H54 (cell line): ENCODE measurements at places on chromosomes 7 and 10.

DNA sequence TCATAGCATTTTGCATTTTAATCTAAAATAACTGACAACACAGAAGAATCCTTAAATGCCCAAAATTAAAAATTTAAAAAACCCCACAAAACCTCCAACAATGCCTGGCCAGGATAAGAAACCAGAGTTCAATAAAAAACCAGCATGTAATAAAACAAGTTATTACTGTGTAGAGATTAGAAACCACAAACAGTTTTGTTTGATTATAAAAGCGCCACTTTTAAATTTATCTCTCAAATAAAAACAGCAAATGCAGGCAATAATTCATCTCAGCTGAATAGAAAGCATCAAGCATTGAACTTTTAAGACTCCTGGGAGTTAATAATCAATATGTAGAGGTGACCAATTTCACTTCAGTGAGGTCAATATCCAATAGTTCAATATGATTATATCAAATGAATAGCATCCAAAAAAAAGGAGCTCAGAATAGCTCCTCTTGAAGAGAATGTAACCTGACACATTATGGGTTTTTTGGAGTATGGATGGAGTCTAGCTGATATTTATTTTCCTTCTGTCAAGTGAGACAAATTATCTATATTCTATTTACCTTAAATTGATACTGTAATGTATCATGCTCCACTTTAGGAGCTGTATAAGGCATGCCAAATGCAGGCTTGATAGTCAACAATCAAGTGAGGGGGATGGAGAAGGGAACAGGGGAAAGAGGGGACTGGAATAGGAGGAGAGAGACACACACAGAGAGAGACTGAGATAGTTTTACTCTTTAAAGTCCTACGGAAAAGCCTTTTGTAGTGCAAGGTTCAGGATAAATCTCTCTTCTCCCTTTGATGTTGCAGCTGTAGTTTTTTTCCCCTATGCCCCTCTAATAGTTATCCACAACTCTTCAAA, 130.9 kb downstream of the RSU1 start:
- no peak for DNase-seq

DNA sequence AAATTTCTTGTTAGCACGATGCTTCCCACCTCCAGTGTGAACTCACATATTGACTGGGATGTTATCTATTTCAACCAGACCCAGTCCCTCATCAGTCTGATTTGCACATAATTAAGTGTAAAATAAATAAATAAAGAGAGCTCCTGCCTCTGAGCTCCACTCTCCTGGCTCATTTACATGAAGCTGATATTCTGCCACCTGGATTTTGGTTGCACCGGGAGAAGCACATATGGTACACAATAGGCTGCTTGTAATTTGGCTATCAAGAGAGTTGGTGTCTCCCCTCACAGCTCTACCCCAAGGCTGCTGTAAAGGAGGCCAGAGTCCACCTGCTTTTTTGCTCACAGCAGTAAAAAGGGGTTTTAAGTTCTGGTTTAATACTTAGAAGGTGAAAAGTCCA, 610.5 kb downstream of the KCNMA1 start:
- no peak for DNase-seq

GRCh38 chr7:131369354-131369753, 41.7 kb downstream of the MKLN1 start:
- DNase-seq: no peak

DNA sequence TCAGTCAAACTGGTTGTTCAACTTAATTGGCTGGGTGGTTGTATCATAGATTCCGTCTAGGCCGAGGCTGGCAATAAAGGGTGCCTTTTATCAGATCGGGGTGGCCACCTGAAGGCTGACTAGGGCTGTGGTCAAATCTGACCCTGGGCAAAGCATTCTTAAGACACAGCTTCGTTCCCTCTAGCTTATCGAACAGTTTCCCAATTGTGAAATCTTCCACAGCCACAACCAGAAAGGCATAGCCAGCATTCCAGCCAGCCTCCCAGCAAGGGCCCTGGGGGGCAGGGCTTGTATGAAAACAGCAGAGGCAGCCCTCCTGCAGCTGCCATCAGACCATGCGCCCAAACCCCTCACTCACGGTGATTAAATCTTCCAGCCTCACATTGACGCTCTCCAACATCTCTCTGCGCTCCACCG, 42.5 kb upstream of the TMEM213 start:
- no peak for DNase-seq

DNA sequence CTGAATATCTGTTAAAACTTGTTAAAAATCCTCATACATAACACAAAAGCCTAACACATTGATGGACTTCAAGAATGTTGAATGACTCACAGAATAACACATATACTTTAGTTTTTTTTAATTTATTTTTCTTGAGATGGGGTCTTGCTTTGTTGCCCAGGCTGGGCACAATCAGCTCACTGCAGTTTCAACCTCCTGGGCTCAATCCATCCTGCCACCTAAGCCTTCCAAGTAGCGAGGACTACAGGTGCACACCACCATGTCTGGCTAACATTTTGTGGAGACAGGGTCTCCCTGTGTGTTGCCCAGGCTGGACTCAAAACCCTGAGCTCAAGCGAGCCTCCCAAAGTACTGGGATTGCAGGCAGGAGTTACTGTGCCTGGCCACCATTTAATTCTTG, 28.1 kb downstream of the SUV39H2 start:
- no peak for DNase-seq

- no peak for DNase-seq
These were observed 147.0 kb downstream of the C1GALT1 start for GRCh38 chr7:7329326-7329725.

- DNase-seq: no peak
These were observed 221.5 kb upstream of the GHITM start for GRCh38 chr10:83917537-83918506.

GRCh38 chr7:151462306-151462779, 22.4 kb upstream of the CRYGN start:
- DNase-seq: no peak

- no peak for DNase-seq
These were observed 25.9 kb upstream of the YAE1 start for GRCh38 chr7:39540320-39540719.

GRCh38 chr7:6419310-6419773, 28.4 kb downstream of the DAGLB start:
- DNase-seq: no peak

GRCh38 chr10:110827410-110827809, 44.3 kb upstream of the PDCD4 start:
- no peak for DNase-seq

GRCh38 chr10:126185676-126186447, 202.4 kb downstream of the ADAM12 start:
- DNase-seq: no peak

- DNase-seq: no peak
These were observed 70.8 kb upstream of the ASAH2 start for GRCh38 chr10:50322077-50322476.

- no peak for DNase-seq
These were observed 69.3 kb downstream of the TNS3 start for GRCh38 chr7:47512481-47513176.

DNA sequence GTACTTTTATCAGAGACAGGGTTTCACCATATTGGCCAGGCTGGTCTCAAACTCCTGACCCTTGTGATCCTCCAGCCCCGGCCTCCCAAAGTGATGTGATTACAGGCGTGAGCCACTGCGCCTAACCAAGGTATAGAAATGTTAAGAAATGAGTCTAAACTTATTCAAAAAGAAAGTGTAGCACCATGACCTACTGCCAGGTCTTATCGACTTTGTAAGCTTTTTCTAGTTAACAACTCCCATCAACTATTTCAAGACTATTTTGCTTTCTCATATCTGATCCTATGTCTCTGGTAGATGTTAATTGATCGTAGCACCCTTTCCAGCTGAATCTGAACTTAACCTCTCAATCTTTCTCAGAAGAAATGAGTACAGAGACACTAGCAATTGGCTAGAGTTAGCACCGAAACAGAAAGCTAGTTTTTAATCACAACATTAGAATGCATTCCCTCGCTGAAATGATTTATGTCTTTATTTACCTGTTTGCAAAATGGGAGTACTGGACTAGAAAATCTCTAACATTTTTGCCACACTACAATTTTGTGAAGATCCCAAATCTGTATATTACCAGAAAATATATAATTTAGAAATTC, 114.0 kb upstream of the HGF start:
- DNase-seq: no peak

DNA sequence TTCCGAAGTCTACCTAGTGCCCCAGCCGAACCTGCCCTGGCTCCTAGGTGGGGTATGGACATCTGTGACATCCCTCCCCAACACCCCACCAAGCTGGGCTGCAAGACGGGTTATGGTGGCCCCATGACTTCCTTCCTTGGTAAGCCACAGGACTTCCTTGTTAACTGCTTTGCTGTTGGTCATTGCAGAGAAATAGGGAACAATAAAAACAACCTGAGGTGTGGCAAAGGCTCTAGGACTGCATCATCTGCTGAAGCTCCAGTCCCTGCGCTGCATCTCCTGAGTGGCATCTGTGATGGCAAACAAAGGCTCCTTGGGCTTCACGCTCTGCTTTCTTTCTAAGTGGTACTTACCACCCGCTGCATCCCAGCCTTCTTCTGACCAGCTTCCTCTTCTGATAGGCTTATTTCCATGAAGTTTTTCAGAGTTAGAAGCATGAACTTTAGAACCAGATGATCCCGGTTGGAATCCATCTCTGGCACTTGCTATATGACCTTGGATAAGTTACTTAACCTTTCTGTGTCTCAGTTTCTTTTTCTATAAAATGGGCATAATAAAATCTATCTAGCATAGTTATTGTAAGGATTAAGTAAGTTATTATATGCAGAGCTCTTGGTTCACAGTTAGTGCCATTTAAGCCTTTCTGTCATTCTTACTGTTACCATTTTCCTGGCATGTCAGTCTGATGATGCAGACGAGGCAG, 216.8 kb downstream of the RPS24 start:
- no peak for DNase-seq

GRCh38 chr10:84845628-84846261, 517.4 kb downstream of the CCSER2 start:
- no peak for DNase-seq

DNA sequence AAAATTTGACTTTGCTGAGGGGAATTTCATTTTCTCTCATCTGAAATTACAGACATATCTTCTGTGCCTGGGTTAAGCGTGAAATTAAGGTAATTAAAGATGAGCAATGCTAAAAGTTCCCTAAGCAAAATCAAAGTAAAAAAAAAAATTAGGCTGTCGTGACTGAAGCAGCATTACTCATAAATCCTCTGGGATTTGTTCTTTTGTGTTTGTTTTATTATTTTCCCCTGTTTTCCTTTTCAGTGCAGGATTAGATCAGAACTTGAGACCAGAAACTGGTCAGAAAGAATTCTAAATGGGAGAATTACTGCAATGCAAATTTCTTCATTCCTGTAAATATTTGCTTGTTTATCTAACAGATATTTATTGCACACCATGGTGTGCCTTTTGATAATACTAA, 141.4 kb upstream of the BET1 start:
- no peak for DNase-seq

DNA sequence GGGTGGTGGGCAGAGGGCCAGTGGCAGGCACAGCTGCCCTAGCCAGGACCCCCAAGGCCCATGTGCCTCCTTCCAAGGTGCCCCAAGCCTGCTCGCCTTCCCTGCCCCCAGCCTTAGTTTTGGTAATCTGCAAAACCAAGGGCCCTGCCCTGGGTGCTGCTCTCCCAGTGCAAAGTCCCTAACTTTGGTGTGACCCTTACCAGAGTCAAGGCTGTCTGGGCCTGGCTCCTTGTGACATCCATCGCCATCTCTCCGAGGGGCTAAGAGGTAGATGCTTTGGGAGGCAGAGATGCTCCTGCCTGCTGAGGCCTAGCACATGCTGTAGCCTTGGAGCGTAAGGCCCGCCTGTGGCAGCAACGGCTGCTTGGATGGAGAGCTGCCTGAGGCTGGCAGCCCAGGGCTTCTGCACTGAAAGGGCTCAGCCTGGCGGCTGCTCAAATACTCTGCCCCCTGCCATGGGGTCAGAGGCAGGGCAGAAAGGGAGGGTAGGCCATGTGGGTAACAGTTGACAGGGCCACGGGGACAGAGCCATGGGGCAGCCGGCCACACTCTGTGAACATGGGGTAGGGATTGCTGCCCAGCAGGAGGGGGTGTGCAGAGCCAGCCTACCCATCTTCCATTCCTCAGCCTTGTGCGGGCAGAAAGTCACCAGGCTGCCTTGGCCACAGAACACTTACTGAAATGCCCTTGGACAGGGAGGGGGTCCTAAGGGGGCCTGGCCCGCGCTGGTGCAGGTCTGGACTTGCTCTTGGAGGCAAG, 17.9 kb upstream of the MYL7 start:
- no peak for DNase-seq

GRCh38 chr10:68053553-68053952, 21.5 kb downstream of the HERC4 start:
- DNase-seq: no peak

- DNase-seq: no peak
These were observed 926 bp upstream of the C10orf71 start for GRCh38 chr10:49297818-49298670.

GRCh38 chr7:45196374-45196773, 38.8 kb downstream of the RAMP3 start:
- DNase-seq: no peak

- no peak for DNase-seq
These were observed 26.0 kb downstream of the RBM17 start for GRCh38 chr10:6114805-6115341.

DNA sequence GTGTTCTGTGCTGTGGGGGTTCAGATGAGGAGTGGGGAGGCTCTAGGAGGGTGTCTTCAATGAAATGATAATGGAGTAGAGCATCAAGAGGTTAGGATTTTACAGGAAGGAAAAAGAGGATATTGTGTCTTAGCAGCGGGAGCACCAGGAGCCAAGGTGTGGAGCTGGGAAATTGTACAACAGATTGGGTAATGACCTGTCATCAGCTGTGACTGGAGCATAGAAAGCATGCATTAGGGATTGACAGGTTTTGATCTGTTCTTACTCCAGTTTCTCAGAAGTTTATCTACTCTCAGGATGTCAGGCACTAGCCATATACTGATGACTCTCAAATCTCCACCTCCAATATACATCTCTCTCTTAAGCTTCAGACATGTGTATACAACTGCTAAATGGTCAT, 196.9 kb downstream of the ARHGAP12 start:
- DNase-seq: no peak

DNA sequence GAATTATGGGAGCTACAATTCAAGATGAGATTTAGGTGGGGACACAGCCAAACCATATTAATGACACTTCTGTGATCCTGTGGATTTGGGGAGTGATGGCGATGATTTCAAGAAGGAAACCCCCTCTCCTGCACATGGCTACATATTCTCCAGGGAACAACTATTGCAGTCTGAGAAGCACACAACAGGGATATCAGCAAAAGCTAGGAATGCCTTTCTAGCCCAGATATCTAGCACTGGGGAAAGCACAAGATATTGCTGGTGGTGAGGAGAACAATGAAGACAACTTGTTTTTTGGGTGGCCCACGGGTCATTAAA, 24.3 kb downstream of the EPDR1 start:
- DNase-seq: no peak
